C1 segment of cervical spinal cord (tissue), 14 donors: ENCODE measurements at places on chromosomes 7 and 10.

DNA sequence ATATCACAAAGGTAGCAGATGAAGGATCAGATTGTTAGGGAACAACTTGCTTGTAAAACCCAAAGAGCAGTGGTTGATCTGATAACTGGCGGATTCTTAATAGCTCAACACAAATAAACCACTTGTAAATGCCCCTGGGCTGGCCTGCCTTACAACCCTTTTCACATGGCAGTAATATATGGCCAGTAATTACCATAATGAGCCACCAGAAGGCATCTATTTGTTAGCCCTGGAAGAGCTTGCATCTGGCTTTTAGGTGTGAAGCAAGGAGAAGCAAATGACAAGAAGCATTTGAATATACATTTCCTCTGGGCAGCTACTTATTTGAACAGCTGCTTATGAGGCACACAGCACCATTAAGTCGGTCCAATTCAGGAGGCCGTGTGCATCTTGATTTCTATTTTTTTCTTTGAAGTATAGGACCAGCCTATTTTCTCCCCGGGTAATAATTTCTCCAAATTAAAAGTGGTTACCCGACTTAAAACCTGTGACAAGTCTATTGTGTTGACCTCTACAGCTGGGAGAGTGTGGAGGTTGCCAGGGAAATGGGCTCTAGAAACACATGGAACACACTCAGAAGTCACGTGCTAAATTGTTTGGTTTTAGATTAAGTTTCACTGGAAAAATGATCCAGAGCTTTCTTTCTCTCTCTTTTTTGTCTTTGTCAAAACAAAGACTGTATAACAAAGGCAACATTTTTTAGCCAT, 113.4 kb downstream of the SEM1 start:
- no peak for DNase-seq

DNA sequence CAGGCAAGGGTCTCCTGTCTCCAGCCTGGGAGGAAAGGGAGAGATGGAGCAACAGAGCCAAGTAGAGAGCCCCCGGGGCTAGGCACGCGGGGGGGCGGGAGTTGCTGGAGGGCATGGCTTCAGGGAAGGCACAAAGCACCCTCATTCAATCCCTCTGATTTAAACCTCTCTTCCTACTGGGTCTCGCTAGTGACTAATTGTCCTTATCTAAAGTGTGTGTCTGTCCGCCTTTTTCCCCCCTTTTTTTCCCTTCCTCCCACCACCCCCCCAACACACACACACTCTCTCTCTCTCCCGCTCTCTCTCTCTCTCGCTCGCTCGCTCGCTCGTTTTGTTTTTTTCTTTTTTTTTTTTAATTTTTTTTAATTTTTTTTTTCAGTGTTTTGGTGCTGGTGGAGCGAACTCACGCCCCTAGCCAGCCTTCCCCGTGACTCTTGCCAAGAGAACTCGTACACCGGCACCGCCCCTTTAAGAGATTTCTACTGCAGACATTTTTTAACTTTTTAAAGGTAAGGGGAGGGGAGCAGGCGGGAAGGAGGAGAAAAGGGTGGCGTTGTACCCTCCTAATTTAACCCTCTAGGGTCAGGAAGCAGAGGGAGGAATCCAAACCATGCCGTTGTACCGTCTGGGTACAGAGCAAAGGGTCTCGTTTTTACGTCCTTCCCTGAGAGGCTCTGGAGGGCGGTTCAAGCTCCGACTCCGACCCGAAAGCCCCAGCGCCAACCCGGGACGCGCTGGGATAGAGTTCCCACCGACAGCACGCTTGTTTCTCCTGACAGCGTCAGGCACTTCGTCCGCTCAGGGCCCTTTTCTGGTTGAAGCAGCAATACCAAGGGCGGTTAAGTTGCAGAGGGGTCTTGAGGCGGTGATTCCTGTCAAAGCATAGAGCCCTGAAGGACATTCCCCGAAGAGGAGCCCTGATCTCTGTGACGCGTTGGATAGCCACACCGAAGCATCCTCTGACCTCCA, at the start of gene HPSE2:
Gene HPSE2 (minus strand): TSS at position 195 of the 969 bp plus-strand sequence.
- DNase-seq, result no peak

GRCh38 chr7:18177815-18178660, 150.4 kb upstream of the PRPS1L1 start:
- DNase-seq, result no peak

GRCh38 chr7:91050677-91051076, 213.6 kb upstream of the FZD1 start:
- no peak for DNase-seq

DNA sequence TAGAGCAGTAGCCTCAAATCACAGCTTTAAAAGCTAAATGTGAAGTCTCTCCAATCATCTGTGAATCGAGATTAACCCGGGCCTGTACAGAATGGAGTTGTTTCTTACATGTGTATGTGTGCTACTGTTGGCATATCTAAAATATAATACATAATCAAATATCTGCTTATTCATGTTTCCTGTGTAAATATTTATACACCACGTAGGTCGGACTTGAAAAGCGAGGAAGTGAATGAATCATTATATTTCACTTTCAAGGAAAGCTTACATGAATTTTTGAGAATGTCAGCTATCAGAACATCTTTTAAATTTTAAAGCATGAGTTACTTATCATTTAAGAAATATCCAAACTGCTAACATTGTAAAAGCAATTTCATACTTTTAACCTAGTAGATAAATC, 233.3 kb downstream of the SLC25A13 start:
- no peak for DNase-seq

DNA sequence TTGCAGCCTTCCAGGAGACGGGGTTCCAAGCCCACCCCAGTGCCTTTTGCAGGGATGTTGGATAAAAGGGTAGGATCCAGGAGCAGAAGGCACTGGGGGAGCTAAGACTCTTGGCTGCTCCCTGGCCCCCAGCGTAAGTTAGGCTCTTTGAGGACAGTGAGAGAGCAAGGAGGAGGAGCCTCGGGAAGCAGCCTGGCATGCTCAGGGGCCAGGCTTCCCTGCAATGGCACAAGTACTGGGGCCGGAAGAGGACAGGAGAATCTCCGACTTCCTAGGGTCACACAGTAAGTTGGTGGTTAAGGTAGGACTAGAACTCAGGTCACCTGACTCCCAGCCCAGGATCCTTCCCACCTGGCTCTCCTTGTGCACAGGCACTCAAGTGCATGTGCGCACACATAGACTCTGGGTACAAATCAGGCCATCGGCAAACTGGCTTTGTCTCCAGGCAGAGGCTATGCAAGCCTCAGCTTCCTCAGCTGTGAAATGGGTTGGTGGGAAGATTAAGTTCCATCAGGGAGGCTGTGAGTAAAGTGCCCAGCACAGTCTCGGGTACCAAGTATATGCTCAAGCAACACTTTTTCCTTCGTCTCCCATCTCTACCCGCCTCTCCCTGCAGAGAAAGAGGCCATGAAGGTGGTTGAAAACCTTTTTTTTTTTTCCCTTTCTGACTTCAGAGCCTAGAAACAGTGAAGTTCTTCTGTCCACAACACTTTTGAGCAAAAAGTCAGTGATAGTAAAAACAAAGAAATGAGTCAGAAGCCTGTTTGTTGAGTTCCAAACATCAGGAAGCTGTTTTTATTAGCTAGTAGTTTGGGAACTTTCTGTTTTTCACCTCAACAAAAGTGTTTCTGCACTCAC, 79.1 kb downstream of the NEURL1 start:
- DNase-seq, result no peak

DNA sequence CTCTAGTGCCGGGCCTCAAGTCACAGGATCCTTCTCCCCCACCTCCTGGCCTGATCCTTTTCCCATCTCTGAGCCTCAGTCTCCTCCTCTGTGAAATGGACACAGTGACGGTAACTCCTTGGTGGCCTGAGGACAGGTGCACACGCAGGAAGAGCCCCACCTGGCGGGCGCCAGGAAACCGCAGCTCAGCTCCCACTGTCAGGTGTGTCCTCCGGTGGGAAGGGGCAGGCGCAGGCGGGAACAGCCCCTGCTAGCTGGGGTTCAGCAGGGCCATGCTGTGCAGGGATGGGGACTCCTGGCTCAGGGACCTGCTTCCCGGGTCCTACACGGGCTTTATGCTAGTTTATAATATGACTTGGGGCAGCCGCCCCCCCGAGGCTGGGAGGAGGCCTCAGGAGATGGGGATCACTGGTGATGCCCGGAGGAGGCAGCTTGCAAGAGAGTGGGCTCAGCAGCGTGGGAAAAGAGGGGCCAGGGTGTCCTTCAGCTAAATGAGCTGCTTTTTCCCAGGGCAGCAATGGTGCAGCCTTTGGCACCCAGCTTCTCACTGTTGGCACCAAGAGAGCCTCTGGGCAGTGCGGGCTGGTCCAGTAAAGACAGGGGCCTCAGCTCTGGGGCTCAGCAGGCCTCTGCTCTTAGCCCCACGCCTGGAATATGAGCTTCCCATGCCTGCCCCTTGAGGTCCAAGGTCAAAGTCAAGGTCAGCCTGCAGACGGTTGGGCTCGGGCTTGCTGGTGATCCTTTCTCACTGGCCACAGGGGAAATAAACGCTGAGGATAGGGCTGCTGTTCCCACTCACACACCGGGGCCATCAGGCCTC, 68.0 kb upstream of the FAM20C start:
- DNase-seq, result no peak

GRCh38 chr7:27686315-27686714, 23.6 kb upstream of the HIBADH start:
- no peak for DNase-seq
